ENCODE measurements at places on chromosomes 7 and 10.
A peak's percentile ranks its signal among the peaks of the same experiment; 100 is the strongest.

DNA sequence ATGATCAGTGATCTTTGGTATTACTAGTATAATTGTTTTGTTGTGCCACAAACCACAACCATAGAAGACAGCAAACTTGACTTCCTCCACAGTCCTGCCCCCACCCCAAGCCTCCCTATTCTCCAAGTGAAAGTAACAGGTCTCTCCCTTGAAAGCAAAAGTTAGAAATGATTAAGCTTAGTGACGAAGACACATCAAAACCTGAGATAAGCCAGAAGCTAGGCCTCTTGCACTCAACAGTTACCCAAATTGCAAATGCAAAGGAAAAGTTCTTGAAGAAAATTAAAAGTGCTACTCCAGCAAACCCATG is 7.5 kb downstream of the SAR1A start:
- DNase-seq, result peak; percentile 40

- no peak for DNase-seq
These were observed 135.2 kb upstream of the KAT6B start for GRCh38 chr10:74691164-74691563.

- DNase-seq, result no peak
These were observed 928 bp upstream of the CSTF2T start for GRCh38 chr10:51700228-51700817.

GRCh38 chr10:116272440-116273283 is at the start of gene GFRA1:
GFRA1 (minus strand) TSS chr10:116273206; CDS start chr10:116272029, 1,177 bp downstream.
- no peak for DNase-seq

DNA sequence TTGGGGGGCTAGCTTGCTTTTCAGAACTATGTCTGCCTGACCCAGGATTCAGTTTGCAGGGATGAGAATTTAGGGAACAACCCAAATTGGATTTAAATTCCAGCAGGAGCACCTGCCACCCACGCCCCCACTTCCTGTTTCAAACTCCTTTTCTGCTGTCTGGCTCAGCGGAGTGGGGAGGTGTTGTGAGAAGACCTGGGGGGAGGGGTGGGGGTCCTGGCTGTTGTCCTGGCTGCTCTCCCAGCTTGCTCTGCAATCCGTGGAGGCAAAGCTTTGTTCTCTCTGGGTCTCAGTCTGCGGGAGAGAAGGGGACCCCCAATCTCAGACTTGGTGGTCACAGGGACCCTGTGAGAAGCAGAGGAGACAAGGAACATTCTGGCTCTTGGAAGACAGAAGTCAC is 799 bp downstream of the KCNK18 start:
- no peak for DNase-seq

GRCh38 chr10:3812141-3812540 is 27.1 kb upstream of the KLF6 start:
- no peak for DNase-seq
